Natural killer cell treated with Interleukin-12 subunit alpha and Interleukin-12 subunit beta and Interleukin-15 and Interleukin-18, amount 100 ng/mL, for 72 hours (primary cell): ENCODE measurements at places on chromosomes 4 and X.
A peak's percentile ranks its signal among the peaks of the same experiment; 100 is the strongest.

GRCh38 chr4:1403177-1403583 lies 3.1 kb downstream of the NKX1-1 start:
- no peaks in the 10 kb centered on the region for H3K4me1 ChIP-seq
- peaks cover 20% of the 10 kb centered on the region for H3K27me3 ChIP-seq

DNA sequence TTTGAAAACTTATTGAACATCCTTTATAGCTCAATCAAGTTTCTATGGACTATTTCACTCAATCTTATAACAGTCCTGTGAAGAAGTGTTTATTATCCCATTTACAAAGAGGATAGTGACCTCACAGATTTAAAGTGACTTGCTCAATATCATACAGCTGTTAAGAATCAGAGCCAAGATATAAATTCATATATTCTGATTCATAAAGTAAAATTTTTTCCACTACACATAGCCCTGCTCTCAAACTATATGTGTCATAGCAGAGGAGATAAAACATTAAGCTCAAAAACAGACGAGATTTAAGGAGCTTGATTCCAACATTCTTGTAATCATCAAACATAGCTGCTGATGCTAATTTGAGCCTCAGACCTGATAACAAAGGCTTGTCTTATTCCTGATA lies 226.8 kb downstream of the CAMK2D start:
- no peaks in the 10 kb centered on the region for H3K27me3 ChIP-seq
- DNase-seq: no peak
- H3K27ac ChIP-seq: no peak overlapping the region
- peaks cover 5% of the 10 kb centered on the region for H3K4me1 ChIP-seq
- peaks cover 11% of the 10 kb centered on the region for H3K36me3 ChIP-seq
- H3K4me3 ChIP-seq: no peak overlapping the region

GRCh38 chrX:7052541-7052940 lies 95.0 kb upstream of the STS start:
- no peaks in the 10 kb centered on the region for H3K36me3 ChIP-seq
- H3K27me3 ChIP-seq: no peaks in the 10 kb centered on the region
- DNase-seq: no peak
- no peak overlapping the region for H3K27ac ChIP-seq

DNA sequence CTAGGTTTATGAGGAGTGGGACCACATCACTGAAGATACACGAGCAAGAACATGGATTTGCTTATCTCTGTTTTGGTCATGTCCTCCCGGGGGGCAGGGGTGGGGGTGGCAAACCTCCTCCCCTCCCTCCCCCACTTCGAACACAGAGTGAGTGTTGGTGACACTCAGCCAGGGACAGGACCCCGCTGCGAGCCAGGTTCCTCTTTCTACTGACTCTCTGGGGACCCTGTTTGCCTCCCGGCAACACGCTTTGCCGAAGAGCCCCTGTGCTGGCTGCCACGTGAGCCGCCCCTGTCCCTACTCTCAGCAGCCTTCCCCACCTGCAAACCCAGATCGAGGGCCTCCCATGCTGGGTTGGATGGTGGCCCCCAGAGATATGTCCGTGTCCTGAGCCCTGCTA lies 34.7 kb downstream of the P2RY8 start:
- H3K27ac ChIP-seq: peak overlapping the region; percentile 82
- peaks cover 23% of the 10 kb centered on the region for H3K4me1 ChIP-seq
- H3K36me3 ChIP-seq: no peaks in the 10 kb centered on the region
- peak overlapping the region; percentile 39 for H3K4me3 ChIP-seq

- DNase-seq: no peak
- no peaks in the 10 kb centered on the region for H3K27me3 ChIP-seq
- H3K27ac ChIP-seq: no peak overlapping the region
- peaks cover 13% of the 10 kb centered on the region for H3K4me1 ChIP-seq
Observed at GRCh38 chr4:94995684-94996394, 238.1 kb downstream of the BMPR1B start.
